ENCODE measurements at places on chromosomes 2 and 18.

DNA sequence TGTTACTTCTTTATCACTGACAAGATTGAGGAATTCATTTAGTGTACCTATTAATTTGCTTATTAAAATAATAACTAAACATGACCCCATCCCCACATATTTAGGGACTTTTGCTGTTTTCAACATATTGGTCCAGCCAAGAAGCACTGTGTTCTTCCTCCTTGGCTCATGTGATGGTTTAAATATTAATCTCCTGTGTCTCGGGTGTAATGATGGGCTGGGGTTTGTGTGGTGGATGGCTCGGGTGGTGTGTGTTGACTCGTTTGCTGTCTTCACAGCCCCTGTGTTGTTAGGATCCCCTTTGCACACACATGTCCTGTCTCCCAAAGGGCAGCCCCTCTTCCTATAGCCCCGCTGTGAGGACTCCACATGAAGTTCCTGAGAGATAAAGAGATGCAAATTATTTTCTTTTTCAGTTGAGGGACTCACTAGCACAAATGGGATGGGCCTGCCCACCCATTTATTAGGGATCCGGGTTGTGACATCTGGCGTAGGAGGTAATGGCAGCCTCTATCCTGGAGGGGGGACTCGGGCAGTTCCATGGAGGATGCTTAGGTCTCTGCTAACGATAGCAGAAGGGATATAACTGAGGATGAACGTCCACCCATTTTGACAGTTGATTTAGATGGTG is 53.4 kb downstream of the FHOD3 start:
- DNase-seq: no peak

DNA sequence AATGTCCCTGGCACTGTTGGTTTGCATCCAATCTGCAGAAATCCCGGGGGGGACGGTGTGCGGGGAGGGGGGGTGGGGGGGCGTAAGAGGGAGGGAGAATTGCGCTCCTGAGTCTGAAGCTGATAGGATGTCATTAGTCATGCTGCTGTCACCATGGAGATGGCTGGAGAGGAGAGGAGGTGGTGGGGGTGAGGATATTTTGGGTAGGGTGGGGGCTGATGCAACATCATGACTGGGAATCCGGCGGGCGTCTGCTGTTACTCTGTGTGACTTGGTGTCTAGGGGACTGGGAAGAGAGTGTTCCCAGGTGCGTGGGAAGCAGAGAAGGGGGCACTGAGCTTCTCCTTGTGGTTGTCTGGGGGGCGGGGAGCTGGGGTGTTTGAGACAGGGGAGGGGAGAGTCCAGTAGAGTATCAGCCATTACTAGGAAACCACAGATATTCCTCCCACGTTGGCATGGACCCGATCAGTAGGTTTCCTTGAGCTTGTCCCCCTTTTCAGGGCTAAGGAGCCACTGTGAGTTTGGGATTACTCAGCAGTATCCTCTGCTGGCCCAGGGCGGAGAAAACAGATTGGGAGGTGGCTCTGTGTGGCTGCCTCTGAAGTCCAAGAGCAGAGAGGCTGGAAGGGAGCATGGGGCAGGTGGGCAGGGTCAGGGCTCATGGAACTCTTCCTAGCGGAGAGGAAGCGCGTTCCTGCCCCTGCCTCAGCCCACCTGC is 18.9 kb downstream of the TET3 start:
- DNase-seq: peak; percentile 64

- DNase-seq: peak; percentile 86
These were observed 4.8 kb downstream of the TMEM200C start for GRCh38 chr18:5890331-5891183.

- no peak for DNase-seq
These were observed 7.4 kb upstream of the STAT4 start for GRCh38 chr2:191158193-191158592.

- no peak for DNase-seq
These were observed 146.4 kb downstream of the TPO start for GRCh38 chr2:1559589-1560175.

DNA sequence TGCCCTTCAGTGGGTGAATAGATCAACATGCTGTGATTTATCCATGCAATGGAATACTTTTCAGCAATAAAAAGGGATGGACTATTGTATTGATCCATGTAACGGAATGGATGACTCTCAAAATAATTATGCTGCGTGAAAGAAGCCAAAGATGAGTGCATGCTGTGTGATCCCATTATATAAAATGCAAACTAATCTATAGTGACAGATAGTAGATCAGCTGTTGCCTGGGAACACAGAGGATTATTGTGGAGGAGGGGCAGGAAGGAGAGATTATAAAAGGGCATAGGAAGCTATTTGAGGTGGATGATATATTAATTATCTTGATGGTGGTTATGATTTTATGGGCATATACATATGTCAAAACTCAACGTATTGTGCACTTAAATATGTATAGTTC is 55.5 kb upstream of the ADAM23 start:
- DNase-seq: no peak

- no peak for DNase-seq
These were observed 10.2 kb downstream of the LRRFIP1 start for GRCh38 chr2:237637429-237638135.

DNA sequence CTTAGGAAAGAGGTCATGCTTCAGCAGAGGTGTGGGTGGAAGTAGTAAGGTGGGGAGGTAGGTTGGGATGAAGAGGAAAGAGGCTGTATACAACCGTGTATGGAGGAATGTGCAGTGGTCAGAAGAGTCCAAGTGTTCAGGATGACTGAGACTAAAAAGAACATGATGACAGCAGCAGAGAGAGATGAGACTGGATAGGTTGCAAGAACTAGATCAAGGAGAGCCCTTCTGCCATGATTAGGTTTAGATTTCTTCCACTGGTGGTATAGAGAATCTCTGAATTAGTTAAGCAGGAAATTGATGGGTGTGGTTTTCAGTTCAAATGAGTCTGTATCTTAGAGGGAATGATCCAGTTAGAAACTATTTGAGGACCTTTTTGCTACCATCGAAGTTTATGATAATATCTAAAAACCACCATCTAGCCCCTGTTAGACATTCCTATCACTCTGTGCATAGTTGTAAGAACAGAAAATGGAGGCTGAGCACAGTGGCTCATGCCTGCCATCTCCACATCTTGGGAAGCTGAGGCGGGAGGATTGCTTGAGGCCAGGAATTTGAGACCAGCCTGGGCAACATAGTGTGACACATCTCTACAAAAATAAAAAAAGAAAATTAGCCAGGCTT is 221.0 kb downstream of the LTBP1 start:
- DNase-seq: no peak

GRCh38 chr2:242098445-242099128 is 229.1 kb downstream of the RTP5 start:
- no peak for DNase-seq

DNA sequence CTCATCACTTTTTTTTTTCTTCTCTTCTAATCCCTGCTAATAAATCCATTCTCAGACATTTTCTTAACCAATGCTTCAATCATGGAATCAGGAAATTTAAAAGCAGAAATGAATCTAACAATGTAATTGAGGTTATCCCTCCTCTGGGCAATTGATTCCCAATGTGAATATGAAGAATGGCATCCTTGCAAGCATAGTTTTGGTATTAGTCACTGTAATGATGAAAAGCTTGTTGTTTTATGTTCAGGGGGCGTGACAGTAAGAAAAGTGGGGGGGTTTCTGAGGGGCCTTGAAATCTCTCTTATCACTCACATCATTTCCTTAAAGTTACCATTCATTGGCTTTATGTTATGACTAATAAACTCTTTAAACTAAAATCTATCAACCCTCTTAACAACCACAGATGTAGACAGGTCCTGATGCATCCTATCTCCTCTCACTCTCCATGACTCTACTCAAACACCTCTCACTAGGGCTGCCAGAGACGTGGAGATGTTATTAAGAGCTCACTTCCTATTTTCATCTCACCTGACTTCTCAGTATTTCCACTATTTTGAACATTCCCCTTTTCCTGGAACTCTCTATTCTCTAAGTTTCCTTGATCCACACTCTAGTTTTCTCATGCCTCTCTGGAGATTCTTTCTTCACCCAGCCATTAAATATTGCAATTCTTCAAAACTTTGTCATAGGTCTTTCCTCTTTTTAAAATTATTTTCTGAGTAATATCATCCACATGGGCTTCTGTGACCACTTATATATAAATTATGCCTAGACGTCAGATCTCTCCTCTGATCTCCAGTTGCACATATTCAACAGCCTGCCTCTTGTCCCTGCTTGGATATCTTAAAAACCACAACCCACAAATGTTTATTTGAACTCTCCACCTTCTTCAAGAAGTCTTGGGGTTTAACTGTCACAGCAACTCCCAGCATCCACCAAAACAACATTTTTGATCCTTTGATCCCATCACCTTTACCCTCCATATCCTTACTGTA is 332.9 kb downstream of the CDH2 start:
- no peak for DNase-seq

DNA sequence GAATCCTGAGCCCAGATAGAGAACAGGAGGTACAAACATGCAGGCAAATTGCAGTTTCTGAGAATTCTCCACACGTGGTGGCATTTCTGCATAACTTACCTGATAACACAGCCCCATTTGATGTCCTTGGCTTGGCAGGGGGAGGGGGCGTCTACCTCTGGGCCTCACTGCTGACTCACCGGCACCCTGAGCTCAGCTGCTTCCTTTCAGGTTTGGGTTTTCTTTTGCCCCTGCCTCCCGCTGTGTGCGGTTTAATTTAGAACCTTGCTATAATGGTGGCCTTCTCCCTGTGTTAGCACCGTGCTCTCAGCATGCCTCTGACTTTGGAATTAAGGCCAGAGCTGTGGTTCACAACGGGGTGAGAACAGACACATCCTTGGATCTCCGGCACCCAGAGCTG is 4.4 kb downstream of the CTIF start:
- peak; percentile 91 for DNase-seq

GRCh38 chr2:237453671-237454070 is 33.4 kb upstream of the MLPH start:
- peak; percentile 31 for DNase-seq

DNA sequence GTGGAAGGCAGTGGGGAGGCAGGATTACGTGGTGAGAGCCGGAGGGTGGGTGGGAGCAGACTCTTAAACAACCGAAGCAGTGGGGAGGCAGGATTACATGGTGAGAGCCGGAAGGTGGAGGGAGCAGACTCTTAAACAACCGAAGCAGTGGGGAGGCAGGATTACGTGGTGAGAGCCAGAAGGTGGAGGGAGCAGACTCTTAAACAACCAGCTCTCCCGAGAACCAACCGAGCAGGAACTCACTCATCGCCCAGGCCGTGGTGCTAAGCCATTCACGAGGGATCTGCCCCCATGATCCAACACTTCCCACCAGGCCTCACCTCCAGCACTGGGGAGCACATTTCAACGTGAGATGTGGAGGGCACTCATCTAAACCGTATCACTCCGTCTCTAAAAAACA is 87.7 kb downstream of the RTP5 start:
- no peak for DNase-seq

DNA sequence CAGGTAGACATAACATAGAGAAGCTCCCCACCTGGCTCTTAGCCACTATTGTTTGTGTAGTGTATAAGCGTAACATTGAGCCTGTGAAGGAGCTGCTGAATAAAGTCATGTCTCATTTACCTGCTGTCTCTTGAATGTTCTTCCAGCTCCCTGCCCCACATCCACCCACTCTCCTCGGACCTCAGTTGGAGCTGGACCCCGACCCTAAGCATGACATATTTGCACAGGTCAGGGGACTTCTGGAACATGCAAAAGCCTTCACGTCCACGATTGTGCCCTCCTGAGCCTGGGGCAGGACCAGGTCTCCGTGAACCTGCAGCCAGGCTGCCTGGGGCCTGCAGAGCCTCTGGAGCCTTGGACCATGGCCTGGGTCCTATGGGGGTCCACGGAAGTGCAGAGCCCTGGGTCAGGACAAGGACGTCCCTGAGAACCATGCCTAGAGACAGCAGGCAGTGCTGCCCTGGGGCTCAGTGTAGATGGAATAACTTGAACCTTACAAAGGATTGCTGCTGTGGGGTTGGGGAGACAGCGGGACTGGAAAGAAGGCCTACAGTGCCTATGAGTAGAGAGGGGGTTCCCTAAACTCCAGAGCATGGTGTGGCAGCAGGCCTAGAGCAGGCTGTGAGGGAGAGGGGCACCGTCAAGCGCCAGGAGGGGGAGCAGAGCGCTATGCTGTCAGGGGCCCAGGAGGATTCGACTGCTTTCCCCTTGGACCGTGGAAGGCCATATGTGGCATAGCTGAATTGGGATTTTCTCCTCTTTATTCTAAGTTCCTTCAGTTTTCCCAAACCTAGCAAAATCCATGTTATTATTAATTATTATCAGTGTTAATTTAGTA is 99.9 kb upstream of the ZNF236 start:
- no peak for DNase-seq

GRCh38 chr2:69616755-69617154 is 26.8 kb downstream of the AAK1 start:
- peak; percentile 52 for DNase-seq

- no peak for DNase-seq
These were observed 55.9 kb upstream of the EPAS1 start for GRCh38 chr2:46241344-46241743.

DNA sequence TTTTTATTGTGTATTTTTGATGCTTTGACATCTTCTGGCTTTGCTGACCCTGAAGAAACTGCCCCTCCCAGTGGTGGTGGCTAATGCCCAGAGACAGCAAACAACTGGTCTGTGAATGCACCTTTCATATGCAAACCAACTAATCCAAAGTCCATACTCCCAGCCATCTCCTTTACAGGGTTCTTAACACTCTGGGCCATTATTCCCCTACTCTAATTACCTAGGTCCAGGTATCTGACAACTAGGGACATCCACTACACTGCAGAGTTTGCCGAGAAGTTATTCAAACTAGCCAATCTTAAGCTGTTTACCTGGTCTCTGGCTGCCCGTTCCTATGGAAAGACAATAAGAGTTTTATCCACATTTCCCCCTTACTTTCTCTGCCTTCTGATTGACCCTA is 73.6 kb downstream of the FSHR start:
- no peak for DNase-seq

DNA sequence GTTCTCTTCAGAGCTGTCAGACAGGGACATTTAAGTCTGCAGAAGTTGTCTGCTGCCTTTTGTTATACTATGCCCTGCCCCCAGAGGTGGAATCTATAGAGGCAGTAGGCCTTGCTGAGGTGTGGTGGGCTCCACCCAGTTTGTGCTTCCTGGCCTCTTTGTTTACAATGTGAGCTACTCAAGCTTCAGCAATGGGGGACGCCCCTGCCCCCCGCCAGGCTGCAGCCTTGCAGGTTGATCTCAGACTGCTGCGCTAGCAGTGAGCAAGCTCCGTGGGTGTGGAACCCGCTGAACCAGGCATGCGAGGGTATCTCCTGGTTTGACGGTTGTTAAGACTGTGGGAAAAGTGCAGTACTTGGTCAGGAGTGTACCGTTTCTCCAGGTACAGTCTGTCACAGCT is 24.0 kb upstream of the PAIP2B start:
- no peak for DNase-seq

- DNase-seq: no peak
These were observed 12.5 kb upstream of the NAB1 start for GRCh38 chr2:190636361-190636760.

GRCh38 chr2:86337244-86337835 is at the start of gene REEP1:
REEP1 (minus strand) TSS chr2:86337626; CDS start chr2:86337510, 116 bp downstream.
- DNase-seq: peak; percentile 72

- no peak for DNase-seq
These were observed 780.4 kb upstream of the NRXN1 start for GRCh38 chr2:51812138-51812866.
